ENCODE measurements at places on chromosomes 6 and 20.

GRCh38 chr6:16139556-16139955 is 10.7 kb downstream of the MYLIP start:
- DNase-seq, result no peak

DNA sequence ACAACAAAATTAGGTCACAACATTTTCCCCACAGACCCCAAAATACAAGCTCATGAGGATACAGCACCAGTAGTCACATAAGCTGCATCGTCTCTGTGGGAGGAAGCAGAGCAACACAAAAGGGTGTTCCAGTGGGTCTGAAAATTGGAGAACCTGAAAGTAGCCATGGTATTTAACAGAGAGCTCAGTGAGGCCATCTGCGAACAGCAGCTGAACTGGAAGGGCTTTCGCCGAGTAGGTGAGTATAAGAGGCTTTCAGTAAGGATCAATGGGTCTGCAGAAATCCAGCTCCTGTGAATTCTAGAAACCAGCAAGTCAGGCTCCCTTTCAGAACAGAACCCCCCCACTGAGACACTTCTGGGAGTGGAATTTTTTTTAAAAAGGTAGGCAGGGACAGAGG is 120.0 kb upstream of the RREB1 start:
- no peak for DNase-seq

DNA sequence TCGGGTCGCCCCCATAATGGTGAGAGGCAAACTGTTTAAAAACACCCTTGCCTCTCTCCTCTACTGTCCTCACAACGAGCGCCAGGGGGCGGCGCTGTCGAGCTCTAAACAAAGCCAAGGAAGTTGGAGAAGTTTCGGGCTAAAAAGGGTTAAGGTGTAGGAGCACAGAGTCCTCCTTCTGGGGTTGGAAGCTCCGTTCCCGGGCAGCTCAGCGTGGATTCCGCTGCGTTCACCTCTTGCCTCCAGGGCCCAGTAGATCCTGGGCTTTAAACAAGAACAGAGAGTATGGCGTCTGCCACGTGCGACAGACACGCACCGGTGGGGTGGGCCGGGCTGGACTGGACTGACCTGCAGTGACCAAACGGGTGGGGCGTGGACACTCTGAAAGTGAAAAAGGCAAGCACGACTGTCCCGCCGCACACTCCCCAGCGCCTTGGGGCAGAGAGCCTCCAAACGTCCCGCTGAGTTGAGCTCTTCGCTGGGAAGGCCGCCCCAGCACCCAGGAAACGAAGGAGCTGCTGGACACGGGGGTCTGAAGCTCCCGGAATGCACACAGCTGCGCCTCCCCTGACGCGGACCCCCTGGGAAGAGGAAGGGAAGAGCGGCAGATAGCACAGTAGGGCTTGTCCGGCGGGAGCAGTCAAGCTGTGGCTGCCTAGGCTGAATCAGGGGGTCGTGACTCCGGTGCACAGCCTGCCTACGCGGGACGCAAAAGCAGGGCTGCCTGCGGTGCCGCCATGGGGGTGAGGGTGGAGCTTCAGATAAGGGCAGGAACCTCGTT is 1.6 kb upstream of the THBD start:
- no peak for DNase-seq

- DNase-seq, result no peak
Measured at GRCh38 chr6:39086711-39087110, 28.3 kb downstream of the SAYSD1 start.

DNA sequence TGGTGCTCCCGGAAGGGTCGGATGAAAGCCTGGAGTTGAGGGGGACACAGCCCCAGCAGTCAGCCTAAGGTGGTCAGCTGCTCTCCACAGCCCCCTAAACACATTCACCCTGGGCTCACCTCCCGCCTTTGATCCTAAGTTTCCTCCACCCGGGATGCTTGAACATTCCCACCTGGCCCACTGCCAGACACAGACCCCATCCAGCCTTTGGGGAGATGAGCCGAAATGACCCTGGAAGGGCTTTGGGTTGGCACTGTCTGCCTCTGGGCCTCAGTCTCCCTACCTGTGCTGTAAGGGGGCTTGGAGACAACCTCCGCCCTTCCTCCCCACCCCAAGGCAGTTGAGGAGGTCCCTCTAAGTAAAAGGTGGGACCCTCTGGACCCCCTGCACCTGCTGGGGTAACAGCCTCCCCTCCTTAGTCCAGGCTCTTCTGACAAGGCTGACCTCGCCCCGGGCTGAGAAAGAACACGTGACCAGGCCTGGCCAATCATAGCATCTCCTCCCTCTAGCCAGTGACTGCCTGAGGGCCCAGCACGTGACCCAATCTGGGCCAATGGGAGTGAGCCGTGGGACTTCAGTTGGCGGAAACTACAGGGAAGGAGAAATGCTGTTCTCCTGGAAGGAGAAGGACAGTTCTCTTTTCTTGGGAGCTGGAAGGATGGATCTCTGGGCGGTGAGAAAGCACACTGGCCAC is 16.9 kb upstream of the UBE2V1 start:
- DNase-seq, result no peak

DNA sequence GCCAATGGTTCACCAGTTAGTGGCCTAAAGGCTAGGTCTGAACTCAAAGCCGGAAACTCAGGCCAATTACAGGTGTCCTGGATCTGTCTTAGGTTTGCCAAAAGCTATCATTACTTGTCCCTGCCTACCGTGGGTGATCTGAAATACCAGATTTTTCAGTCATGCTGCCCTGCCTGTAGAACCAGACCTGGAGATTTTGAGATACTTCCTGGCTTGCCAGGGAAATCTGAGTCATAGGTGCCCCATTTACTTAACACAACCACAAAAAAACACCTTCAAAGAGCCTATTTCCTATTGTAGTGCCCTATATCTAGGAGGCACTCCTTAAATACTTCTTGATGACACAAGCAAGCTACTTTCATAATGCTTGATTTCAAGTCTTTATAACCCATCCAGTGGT is 13.9 kb upstream of the RANBP9 start:
- DNase-seq, result no peak

- DNase-seq, result no peak
Measured at GRCh38 chr20:5757949-5758348, 7.7 kb downstream of the SHLD1 start.

DNA sequence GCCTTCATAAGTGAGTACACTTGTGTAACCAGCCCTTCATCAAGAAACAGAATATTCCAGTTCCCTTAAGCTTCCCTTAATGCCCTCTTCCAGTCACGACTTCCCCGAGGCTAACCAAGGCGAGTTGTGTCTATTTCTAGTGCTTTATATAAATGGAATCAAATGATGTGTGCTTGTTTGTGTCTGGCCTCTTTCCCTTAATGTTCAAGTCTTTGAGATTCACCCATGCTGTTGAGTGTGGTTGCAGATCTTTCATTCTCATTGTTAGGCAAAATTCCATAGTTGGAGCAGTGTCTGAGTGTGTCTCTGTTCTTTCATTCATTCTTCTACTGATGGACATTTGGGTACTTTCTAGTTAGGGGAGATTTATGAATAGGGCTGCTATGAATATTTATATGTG is 135.0 kb downstream of the CEBPB start:
- no peak for DNase-seq

GRCh38 chr6:123925350-123925749 is 121.7 kb downstream of the NKAIN2 start:
- DNase-seq, result no peak

DNA sequence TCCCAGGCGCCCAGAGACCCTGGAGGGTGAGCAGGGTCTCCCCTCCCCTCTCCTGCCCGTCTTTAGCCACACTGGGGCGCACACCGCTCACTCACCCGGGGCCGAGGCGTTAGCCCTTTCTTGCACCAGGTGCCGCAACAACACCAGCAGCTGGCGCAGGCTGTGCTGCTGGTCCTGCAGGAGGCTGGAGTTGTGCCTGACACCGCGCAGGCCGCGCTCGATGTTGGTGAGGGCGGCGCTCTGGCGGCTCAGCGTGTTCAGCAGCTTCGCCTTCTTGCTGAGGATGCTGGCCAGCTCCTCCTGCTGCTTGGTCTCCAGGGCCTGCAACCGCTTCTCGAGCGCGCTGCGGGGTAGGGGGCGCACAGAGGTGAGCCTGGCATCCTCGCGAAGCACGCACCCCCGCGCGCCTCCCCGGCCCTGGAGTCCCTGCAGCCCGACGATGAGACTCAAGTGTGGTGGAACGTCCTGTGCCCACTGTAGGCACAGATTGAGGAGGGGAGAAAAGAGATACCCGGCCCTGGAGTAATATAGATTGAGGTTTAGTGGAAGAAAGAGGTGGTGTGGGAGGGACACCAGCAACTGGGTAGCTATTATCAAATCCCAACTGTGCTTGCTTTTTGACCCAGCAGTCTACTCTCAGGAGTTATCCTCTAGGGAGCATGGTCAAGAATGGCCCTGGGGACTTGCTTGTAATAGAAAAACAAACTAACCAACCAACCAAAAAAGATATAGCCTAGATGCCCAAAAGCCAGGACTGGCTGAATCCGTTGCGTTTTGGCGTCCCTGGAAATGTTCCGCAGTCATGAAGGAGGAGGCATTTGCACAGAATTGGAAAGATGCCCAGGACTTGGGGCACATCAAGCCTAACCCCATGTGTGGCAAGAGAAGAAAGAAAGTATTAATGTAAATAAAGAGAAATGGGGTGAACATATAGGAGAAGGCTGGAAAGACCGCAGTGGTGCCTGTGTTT is 30.9 kb downstream of the ANGPT4 start:
- no peak for DNase-seq

GRCh38 chr6:85971238-85971637 is 328.6 kb upstream of the SYNCRIP start:
- DNase-seq, result no peak

DNA sequence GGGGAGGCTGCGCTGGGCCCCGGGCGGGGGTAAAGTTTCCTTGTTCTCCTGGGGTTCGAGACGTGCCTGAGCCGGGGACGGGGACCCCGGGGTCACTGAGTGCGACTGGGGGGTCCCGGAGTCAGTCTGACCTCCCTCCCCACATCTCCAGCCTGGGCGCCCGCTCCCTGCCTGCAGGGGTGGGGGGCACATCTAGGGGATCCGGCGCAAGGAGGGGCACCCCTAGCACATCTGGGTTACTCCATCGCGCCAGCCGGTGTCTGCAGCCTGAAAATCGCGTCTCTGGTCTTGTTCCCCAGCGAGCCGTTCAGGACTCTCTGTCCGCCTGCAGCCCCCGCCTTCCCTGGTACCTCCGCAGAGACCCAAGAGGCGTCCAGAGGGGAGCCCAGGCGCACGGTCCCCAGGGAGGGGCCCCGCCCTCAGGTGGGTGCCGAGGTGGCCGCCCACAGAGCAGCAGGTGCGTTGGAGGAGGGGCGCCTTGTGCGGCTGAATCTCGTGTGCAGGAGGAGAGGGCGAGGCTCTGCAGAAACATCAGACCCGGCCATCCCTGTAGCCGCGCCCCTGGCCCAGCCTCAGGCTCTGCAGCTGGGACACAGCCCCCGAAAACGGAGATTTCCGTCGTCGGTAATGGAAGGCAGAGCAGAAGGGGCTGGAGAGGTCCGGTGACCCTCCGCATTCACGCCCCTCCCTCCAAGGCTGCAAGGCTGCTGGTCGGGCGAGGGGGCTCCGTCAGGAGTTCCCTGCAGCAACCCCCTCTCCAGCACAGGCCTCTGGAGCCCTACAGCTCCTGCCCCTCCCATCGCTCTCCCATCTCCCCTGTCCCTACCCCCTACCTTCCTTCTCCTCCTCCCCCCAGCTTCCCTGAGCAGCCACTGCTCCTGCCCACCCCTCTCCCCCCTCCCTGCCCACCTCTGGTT is 628 bp upstream of the CHRNA4 start:
- DNase-seq, result no peak

GRCh38 chr6:99148761-99149160 is 200.7 kb downstream of the FAXC start:
- no peak for DNase-seq

GRCh38 chr6:139647016-139647415 is 272.6 kb upstream of the CITED2 start:
- DNase-seq, result no peak

DNA sequence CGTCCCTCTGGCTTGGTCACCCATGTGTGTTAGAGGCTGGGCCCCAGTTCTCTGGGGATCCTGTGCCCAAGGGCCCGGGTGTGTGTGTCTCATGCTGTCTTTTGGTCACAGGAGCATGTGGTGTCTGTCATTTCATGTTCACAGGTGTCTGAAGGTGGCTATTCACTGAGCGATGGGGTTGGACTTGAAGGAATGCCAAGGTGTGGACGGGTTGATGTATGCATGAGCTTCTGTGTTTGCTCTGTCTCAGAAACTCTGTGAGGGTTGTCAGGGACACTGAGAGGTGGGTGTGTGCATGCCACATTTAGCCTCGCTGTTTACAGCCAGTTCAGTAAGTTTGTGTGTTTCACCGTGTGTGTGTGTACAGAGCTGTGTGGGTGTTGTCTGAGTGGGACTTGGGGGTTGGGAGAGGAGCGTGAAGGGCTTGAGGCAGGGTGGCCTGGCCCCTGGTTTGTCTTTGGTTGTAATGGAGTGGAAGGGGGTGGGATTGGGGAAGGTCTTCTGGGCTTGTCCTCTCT is 1.2 kb downstream of the DDR1 start:
- no peak for DNase-seq

DNA sequence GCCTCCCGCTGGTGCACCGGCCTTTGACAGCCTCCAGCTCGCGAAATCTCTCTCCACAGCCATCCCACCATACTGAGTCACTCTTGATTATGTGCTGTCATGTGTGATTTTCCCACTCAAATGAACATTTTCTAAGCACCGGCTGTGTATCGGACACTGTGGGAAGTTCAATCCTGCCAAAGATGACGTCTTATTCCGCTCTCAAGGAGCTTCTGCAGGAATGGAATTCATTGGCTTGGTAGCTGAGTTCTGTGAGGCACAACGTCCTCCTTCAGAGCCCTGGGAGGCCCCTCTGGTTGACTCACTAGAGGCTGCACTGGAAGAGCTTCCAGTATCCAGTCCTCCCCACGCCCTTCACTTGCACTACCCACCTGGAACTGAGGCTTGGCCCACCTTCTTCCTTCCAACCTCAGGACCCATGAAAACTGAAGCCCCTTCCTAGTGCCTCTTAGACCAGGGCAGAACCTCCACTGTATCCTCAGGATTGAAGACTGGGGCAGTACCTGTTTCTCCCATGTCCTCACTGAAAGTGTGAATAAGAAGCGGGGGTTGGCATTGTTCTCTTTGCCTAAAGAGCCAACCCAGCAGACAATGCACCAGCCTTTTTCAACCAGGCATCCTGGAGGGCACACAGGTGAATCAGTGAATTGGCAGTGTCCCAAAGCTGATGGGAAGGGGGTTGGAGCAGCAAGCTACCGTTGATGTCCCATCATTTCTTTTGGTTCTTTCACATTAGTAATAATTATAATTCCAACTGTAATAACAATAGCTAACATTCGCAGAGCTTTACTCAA is 1.7 kb downstream of the UNC5CL start:
- no peak for DNase-seq
